Activated CD4-positive, CD25-positive, alpha-beta regulatory T cell (primary cell): ENCODE measurements at places on chromosomes 13 and 19.

GRCh38 chr19:32869369-32869965, at the start of gene SLC7A9:
TSS of gene SLC7A9 (minus strand) at chr19:32869767. CDS start at chr19:32868534, 1,233 bp downstream.
- no peak for DNase-seq

DNA sequence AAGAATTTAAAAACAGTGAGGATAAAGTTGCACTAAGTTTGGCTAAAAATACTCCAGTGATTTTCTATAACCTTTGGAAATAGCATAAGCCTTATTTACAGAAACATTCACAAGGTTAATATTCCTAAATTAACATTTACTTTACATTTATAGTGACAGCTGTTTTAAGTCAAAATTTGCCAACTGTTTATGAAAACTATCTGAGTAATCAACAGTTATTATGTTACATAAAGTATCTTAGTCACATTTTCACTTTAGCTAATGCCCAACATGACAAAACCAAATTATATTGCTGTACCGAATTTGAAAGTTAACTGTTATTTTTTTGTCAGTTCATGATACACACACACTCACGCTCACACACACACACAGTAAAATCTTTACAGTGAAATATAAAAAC, 1.2 kb downstream of the TNFRSF19 start:
- no peak for DNase-seq

- no peak for DNase-seq
Observed at GRCh38 chr13:99085808-99086266, 108.0 kb upstream of the DOCK9 start.

DNA sequence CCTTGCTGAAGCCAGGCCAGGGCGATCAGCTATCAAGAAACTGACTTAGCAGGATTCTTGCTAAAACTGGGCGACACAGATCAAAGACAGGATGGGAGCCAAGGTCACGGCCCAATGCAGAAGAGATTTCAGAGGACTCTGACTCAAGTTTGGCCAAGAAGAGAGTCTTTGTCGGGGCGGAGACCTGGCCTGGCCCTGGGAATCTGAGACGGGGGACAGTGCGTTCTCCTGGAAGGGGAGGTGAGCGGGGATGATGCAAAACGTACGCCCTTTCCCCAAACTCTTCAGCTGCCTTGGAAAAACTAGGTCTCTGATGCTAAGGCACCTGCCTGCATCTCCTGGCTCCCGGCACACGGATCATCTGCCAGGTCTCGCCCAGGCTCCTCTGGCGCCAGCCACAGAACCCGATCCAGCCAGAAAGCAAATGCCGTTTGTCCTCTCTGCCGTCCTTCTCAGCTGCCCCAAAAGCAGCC, 9.8 kb downstream of the MVB12A start:
- DNase-seq, result no peak

GRCh38 chr13:39038569-39039030, 344 bp downstream of the NHLRC3 start:
- DNase-seq, result peak; percentile 30

DNA sequence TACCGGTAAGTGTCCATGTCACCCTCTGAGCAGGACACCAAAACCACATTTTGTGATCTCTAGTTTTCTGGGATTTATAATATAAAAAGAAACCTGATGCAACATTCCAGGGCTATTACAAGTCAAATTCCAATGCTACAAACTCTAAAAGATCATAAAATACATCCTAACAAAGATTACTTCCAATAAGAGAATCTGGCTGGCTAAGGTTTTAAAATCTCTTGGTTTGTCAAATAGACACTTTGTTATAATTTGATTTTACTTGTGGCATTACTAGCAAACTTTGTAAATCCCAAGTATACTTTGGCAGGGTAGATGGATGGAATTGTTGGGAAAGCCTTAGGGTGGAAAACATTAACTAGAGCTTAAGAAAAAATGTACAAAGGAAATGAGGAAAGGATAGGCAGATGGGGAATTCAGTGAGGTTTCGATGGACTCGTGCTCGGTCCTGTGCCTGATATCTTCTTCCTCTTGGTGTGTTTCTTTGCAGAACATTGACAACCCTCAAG, 74.0 kb upstream of the POMP start:
- DNase-seq, result no peak

GRCh38 chr13:100657881-100658315, 16.7 kb downstream of the TMTC4 start:
- DNase-seq, result no peak

DNA sequence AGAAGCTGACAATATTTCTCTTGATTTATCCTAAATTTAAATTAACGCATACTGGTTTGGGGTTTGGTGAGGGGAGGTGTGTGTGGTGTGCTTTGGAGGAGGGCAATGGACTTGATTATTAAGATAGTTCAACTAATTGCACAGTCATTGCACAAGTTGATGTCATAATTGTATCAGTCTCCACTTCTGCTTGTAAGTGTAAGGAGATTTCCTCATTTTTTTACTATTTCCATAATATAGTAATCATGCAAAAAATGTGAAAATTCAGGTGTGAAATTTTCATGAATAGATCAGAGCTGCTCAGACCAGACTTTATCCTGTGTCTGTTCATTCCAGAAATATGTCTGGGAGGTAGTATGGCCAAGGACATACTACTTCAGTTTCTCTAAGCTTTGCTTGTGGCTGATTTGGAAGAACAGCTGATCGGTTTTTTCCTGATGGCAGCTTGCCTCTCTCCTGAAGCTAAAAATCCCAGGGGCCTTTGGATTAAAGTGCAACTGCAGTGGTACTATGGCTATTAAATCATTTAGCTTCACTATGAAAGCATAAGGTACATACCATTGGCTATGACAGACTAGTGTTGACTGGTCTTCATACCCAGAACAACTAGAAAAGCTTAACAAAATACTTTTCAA, 201.8 kb upstream of the MIR17HG start:
- no peak for DNase-seq

DNA sequence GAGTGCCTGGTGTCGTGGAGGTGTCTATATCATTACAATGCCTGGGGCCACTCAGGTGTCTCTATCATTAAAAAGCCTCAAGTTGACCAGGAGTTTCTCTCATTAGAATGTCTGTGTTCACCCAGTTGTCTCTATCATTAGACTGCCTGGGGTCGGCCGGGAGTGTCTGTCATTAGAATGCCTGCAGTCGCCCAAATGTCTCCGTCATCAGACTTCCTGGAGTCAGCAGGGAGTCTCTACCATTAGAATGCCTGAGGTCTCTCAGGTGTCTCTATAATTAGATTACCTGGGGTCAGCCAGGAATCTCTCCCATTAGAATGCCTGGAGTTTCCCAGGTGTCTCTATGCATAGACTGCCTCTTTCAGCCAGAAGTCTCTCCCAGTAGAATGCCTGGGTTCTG, 1477.6 kb downstream of the UQCRFS1 start:
- no peak for DNase-seq

DNA sequence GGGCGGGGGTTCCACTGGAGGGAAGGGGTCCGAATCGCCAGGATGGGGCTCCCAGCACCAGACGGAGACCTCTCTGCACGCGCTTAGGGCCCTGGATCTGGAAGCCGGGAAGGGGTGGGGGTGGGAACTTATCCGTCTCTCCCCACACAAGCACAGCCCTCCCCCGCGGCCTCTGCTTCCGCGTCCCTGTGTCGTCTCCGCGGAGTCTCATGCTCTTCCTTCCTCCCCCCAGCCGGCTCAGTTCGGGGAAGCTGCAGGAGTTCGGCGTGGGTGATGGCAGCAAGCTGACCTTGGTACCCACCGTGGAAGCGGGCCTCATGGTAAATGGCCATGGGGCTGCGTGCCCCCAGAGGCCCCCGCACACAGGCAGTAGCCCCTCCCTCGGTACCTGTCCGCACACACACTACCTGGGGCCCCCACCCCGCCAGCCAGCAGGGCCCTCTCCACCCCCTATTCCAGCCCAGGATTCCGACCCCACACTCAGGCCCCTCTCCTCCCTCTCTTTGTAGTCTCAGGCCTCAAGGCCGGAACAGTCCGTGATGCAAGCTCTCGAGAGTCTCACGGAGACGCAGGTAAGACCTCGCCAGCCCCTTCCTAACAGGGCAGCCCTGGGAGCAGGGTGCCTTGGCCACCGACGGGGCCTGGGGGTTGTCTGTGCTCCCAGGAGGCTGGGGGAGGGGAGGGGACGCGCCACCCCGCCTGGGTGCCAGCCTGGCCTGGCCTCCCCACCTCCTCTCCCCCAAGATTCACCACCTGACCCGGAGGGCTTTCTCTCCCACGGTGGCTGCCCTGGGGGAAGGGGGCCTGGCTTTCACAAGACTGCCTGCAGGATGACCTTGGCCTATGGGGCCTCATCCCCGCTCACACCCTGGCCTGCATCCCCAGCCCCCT, 3.2 kb downstream of the MIDN start:
- no peak for DNase-seq

DNA sequence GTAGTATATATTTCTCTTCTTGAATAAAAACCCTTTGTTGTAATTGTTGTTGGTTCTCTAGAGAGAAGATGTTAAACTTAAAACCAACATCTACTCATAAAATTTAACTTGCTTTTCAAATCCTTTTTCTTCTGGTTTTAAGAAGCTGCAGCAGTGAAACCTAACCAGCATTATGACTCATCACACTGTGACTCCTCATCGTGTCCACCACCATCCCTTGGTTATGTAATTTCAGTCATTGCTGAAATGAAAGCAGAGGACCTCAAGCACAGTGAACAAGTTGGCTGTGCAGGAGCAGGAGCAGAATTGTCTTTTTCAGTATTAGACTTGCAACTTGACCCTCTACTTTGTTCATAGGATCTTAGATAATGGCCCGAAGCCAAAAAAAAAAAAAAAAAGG, 64.9 kb upstream of the HTR2A start:
- DNase-seq, result no peak
